ENCODE measurements at places on chromosomes 11 and 22.

DNA sequence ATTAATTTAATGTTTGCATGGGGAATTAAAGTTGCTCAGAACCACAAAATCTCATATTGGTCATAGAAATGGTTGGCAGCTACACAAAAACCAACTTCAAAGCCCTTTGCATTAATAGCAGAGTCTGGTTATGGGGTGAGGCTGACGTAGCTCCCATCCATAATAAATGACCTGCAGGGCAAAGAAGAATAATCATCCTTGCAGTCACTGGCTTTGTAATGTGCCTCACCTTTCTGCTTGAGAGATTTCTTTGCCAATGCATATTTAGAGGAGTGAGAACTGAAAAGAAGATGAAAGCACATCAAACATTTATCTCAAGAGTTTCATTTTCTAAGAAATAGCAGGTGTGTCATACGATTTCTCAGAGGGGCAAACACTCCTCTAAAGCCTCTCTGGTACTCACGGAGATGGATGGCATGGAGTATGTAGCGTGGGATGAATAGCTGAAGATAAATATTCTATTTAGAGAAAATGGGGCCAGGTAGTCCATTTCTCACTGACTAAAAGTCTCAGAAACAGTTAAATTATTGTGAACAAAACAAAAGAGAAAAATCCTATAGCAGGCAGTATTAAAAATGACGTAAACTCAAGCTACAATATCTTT is 1491.9 kb downstream of the FAM181B start:
- DNase-seq: no peak

DNA sequence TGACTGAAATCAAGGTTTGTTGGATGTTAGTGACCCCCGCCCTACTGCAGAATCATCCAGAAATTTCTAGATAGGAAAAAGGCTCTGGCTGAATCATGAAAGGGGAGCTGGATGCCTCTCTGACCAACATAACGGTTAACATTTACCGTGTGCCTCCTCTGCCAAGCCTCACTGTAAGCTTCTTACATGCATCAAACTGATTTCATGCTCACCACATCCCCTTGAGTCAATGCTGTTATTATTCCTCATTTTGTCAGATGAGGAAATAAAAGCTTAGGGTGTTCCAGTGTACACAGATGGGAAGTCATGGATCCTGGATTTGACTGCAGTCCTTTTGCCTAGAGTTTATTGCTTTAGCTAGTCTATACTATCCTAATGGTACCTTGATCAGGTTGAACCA is 5.9 kb upstream of the HMOX1 start:
- no peak for DNase-seq

DNA sequence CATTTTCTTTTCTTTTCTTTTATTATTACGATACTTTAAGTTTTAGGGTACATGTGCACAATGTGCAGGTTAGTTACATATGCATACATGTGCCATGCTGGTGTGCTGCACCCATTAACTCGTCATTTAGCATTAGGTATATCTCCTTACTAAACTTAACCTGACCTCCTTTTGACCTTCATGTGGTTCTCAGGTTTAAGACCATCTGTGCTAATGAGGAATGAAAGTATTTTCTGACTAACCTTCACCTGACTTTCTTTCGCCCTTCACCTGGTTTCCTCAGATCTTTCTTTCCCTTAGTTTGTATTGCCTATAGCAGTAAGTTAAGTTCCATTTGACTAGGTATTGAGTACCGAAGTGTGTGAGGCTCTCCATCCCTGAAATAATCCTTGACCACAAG is 6.5 kb downstream of the EXPH5 start:
- no peak for DNase-seq

DNA sequence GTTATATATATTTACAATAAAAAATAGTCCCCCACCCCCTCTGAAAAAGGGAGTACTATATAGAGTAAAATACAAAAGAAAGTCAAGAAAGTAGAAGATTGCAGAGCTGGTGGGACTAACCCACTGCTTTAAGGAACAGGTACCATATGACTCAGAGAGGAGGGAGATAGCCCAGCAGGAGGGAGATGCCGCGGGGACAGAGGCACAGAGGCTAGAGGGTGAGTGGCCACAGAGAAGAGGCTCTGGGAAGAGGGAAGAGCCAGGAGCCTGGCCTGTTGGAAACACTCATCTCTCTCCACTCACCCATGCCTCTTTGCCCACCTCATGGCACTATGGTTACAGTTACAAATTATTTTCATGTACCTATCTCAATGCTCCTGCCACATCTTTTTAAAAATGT is 53.6 kb upstream of the LYVE1 start:
- no peak for DNase-seq

DNA sequence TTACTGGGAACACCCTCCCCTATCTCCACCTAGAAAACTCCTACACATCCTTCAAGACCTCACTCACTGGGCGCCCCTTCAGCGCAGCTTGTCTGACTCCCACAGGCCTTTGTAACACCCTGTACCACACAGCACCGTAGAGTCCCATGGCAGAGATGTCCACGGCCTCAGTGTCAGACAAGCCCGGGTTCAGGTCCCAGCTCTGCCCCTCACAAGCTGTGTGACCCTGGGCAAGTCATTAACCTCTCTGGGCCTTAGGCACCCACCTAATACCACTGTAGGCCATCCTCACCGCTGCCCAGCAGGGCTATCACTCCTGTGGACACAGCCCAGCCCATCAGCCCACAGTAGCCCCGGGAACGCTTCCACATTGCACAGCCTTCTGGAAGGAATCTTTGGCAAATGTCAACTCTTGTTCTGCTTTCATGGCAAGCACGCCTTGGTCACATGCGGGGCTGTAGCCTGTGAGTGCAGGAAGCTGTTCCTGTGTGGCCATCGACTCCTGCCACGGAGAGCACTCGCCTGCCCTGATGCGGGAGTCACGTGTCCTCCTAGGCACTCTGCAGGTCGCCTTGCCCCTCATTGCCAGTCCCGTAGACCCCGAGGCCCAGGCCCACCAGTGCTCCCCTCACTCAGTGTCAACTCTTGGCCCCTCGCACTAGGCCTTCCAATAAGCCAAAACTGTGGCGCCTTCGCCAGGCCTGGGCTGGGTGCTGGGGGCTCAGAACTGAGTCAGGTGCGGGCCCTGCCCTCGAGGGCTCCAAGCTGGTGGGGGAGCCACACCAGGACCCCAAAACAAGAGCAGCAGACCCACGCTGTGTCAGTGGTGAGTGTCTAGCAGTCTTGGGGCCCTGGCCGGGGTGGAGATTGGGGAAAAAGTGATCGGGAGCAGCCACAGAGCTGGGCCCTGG is 32.9 kb upstream of the RFPL3 start:
- no peak for DNase-seq
